ENCODE measurements at places on chromosomes 13 and 19.

GRCh38 chr13:98195054-98195791 lies 18.2 kb upstream of the RNF113B start:
- no peaks in the 10 kb centered on the region for H3K36me3 ChIP-seq
- no peak overlapping the region for H3K27ac ChIP-seq
- no peaks in the 10 kb centered on the region for H3K4me1 ChIP-seq
- H3K27me3 ChIP-seq: no peaks in the 10 kb centered on the region

- H3K4me1 ChIP-seq: no peaks in the 10 kb centered on the region
- H3K27me3 ChIP-seq: no peaks in the 10 kb centered on the region
- no peak for DNase-seq
Measured at GRCh38 chr19:20245309-20245708, 78.3 kb downstream of the ZNF486 start.

GRCh38 chr13:44263751-44264620 lies 109.6 kb upstream of the SERP2 start:
- H3K36me3 ChIP-seq: no peaks in the 10 kb centered on the region
- no peak for DNase-seq
- H3K4me3 ChIP-seq: no peak overlapping the region
- peak overlapping the region; percentile 70 for H3K27ac ChIP-seq
- H3K4me1 ChIP-seq: no peaks in the 10 kb centered on the region
- H3K27me3 ChIP-seq: no peaks in the 10 kb centered on the region

DNA sequence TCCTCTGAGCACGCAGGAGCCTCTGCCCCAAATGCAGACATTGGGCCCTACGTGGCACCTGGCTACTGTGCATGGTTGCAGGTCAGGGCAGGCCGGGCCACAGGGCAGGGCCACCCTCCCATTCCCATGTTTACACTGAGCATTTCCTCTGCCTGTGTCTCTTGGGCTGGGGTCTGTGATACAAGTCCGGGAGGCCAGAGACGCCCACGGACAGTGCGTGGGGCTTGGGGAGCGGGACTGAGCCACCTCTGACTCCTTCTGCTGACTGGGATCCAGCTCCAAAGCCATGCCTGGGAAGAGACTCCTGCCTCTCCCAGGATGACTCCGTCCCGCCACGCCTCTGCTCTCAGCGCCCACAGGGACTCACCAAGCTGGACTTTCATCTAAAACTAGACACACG lies 18.8 kb downstream of the GAS6 start:
- no peaks in the 10 kb centered on the region for H3K27me3 ChIP-seq
- H3K36me3 ChIP-seq: no peaks in the 10 kb centered on the region
- DNase-seq: no peak
- no peak overlapping the region for H3K4me3 ChIP-seq

DNA sequence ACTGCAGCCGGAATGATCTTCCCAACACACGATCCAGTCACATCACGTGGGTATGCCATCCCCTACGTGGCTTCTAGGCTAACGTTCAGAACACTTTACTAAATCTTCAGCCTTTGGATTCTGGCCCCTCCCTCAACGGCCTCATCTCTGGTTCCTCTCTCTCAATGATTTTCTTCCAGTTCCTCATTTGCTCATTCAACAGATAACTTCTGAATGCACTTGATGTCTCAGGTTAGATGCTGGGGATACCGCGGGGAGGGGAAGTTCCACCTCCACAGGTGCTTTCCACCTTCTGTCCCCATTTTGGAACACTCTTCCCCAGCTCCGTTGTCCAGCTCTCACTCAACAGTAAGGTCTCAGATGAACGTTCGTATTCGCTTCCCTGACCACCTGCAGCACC lies 66.1 kb downstream of the ATP7B start:
- H3K36me3 ChIP-seq: no peaks in the 10 kb centered on the region
- no peak overlapping the region for H3K27ac ChIP-seq
- H3K27me3 ChIP-seq: no peaks in the 10 kb centered on the region
- H3K4me3 ChIP-seq: no peak overlapping the region

- H3K27me3 ChIP-seq: no peaks in the 10 kb centered on the region
- no peaks in the 10 kb centered on the region for H3K4me1 ChIP-seq
- no peak overlapping the region for H3K4me3 ChIP-seq
- DNase-seq: no peak
- no peaks in the 10 kb centered on the region for H3K36me3 ChIP-seq
Measured at GRCh38 chr19:21580101-21580500, 74.7 kb downstream of the ZNF429 start.

DNA sequence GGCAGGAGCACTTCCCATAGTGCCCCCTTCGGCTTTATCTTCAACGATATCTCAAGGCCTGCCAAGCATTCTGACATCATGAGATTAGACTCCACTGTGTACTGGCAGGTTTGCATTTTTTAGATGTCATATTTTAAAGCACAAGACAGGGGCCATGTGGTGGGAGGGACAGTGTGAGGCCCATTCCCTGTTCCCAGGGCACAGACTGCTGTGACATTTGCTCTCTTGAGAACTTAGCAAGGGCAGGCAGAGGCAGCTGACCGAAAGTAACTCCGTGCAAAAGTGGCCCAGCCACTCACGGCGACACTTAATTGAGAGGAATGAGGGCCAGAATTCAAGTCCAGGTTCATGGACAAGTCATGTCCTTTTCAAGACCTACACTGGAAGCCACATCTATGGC lies 201.8 kb downstream of the COL4A1 start:
- no peak for DNase-seq
- no peaks in the 10 kb centered on the region for H3K36me3 ChIP-seq
- H3K27ac ChIP-seq: no peak overlapping the region
- no peaks in the 10 kb centered on the region for H3K4me1 ChIP-seq
- no peaks in the 10 kb centered on the region for H3K27me3 ChIP-seq

GRCh38 chr19:5663904-5664303 lies 16.4 kb downstream of the MICOS13 start:
- DNase-seq: no peak
- no peak overlapping the region for H3K4me3 ChIP-seq
- H3K27ac ChIP-seq: no peak overlapping the region
- H3K36me3 ChIP-seq: peaks cover 100% of the 10 kb centered on the region

DNA sequence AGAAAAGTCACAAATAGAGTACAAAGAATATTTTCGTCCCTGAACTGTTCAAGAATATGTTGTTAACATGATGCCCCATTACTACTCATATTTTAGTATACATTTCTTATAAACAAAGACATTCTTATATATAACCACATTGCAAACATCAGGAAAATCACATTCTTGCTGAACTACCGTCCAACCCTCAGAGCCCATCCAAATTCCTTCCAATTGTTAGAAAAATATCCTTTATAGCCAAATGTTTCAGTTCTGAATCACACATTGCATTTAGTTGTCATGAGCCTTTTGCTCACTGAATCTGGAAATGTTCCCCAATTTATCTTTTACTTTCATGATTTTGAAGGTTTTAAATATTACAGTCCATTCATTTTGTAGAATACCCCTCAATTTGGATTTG lies 467.8 kb upstream of the ARGLU1 start:
- no peak overlapping the region for H3K4me3 ChIP-seq
- H3K27ac ChIP-seq: no peak overlapping the region
- DNase-seq: no peak
- H3K27me3 ChIP-seq: no peaks in the 10 kb centered on the region
- H3K4me1 ChIP-seq: no peaks in the 10 kb centered on the region

DNA sequence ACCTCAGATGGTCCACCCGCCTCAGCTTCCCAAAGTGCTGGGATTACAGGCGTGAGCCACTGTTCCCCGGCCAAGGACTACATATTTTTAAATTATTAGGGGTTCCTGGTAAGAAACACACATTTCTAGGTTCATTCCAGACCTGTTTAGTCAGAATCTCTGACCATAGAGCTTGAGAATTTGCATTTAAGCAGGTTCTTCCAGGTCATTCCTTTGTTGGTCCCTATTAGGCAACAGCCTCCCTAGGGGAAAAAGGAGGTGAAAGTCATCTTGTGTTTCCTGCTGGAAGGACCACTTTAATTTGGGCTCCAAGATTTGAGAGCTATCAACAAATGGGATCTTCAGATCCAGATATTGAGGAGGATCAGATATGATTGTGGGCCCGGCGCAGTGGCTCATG lies 16.3 kb downstream of the S1PR2 start:
- DNase-seq: no peak
- no peaks in the 10 kb centered on the region for H3K27me3 ChIP-seq
- no peak overlapping the region for H3K4me3 ChIP-seq
- H3K4me1 ChIP-seq: no peaks in the 10 kb centered on the region
- peaks cover 26% of the 10 kb centered on the region for H3K36me3 ChIP-seq
- H3K27ac ChIP-seq: no peak overlapping the region

- H3K4me3 ChIP-seq: no peak overlapping the region
- H3K27ac ChIP-seq: no peak overlapping the region
- no peaks in the 10 kb centered on the region for H3K36me3 ChIP-seq
Measured at GRCh38 chr13:43270130-43270830, 246.9 kb downstream of the DNAJC15 start.

DNA sequence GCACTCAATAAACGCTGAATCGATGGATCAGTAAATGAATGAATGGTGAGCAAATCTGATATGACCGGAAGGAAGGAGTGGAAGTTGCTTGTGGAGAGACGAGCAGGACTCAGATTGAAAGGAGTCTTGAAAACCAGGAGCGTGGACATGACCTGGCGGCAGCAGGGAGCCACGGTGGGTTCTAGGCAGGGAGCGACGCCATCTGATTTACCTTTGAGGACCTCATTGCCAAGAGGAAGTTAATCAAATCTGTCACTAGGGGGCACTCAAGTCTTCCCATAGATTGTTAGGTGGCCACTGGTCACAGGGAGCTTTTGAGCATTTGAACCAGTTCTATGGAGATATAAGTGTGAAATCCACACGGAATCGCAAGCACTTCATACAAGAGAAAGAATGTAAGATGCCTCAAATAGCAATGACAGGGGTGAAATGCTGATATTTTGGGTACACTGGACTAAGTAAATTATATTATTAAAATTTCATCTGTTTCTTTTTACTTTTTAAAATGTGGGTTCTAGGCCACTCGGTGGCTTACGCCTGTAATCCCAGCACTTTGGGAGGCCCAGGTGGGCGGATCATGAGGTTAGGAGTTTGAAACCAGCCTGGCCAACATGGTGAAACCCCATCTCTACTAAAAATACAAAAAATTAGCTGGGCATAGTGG lies 9.2 kb upstream of the FBN3 start:
- H3K27ac ChIP-seq: no peak overlapping the region
- H3K4me3 ChIP-seq: no peak overlapping the region
- H3K4me1 ChIP-seq: peaks cover 9% of the 10 kb centered on the region
- H3K27me3 ChIP-seq: no peaks in the 10 kb centered on the region
- H3K36me3 ChIP-seq: no peaks in the 10 kb centered on the region

- no peak for DNase-seq
- H3K27me3 ChIP-seq: no peaks in the 10 kb centered on the region
- H3K4me3 ChIP-seq: no peak overlapping the region
- H3K4me1 ChIP-seq: no peaks in the 10 kb centered on the region
Measured at GRCh38 chr13:51838240-51838846, 6.6 kb downstream of the TMEM272 start.

DNA sequence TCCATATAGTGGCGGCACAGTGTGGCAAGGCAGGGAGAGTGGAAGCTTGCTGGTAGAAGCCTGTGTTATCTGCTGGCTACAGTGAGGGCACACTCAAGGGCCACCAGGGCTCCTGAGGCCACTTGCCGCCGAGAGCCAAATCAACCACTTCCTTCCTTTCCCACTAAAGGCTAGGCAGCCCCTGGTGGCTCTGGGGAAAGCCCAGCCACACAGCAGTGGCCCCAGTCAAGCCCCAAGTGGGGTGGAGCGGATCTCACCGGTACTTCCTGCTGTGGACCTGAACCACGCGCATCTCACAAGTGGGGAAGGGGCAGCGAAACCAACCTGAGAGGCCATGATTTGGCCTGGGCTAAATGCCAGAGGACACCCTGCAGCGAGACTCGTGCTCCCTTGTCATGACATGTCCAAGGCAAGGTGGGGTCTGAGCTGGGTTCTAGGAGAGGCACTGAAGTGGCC lies 21.9 kb upstream of the SLC35E1 start:
- no peak for DNase-seq
- peaks cover 39% of the 10 kb centered on the region for H3K4me1 ChIP-seq
- no peak overlapping the region for H3K4me3 ChIP-seq
- H3K27ac ChIP-seq: no peak overlapping the region
- no peaks in the 10 kb centered on the region for H3K36me3 ChIP-seq
- H3K27me3 ChIP-seq: no peaks in the 10 kb centered on the region

- no peak overlapping the region for H3K27ac ChIP-seq
- no peak overlapping the region for H3K4me3 ChIP-seq
- H3K4me1 ChIP-seq: no peaks in the 10 kb centered on the region
- DNase-seq: peak; percentile 57
- no peaks in the 10 kb centered on the region for H3K36me3 ChIP-seq
- no peaks in the 10 kb centered on the region for H3K27me3 ChIP-seq
Measured at GRCh38 chr19:34145741-34146202, 26.5 kb upstream of the LSM14A start.

GRCh38 chr19:18852648-18853047 lies 20.9 kb downstream of the UPF1 start:
- no peaks in the 10 kb centered on the region for H3K4me1 ChIP-seq
- H3K36me3 ChIP-seq: peaks cover 78% of the 10 kb centered on the region
- DNase-seq: no peak
- H3K27me3 ChIP-seq: no peaks in the 10 kb centered on the region

GRCh38 chr13:55069746-55070145 lies 2041.1 kb downstream of the OLFM4 start:
- H3K4me1 ChIP-seq: no peaks in the 10 kb centered on the region
- H3K27me3 ChIP-seq: no peaks in the 10 kb centered on the region
- DNase-seq: no peak
- H3K27ac ChIP-seq: no peak overlapping the region

- no peak overlapping the region for H3K27ac ChIP-seq
- DNase-seq: no peak
- no peaks in the 10 kb centered on the region for H3K36me3 ChIP-seq
Measured at GRCh38 chr13:44739539-44739938, 163.4 kb upstream of the TSC22D1 start.

GRCh38 chr19:46357846-46358583 lies 11.1 kb downstream of the PPP5C start:
- H3K4me1 ChIP-seq: no peaks in the 10 kb centered on the region
- H3K27ac ChIP-seq: no peak overlapping the region
- DNase-seq: no peak
- H3K4me3 ChIP-seq: no peak overlapping the region

GRCh38 chr19:44789943-44790483 lies 12.3 kb downstream of the CBLC start:
- no peaks in the 10 kb centered on the region for H3K4me1 ChIP-seq
- no peaks in the 10 kb centered on the region for H3K36me3 ChIP-seq
- no peak overlapping the region for H3K27ac ChIP-seq

GRCh38 chr19:18263324-18264136 lies 10.7 kb downstream of the IQCN start:
- H3K4me3 ChIP-seq: no peak overlapping the region
- H3K27ac ChIP-seq: no peak overlapping the region
- no peaks in the 10 kb centered on the region for H3K27me3 ChIP-seq
- H3K4me1 ChIP-seq: peaks cover 12% of the 10 kb centered on the region
- DNase-seq: no peak

GRCh38 chr19:8457209-8457608 lies 12.4 kb downstream of the HNRNPM start:
- no peaks in the 10 kb centered on the region for H3K27me3 ChIP-seq
- peaks cover 3% of the 10 kb centered on the region for H3K4me1 ChIP-seq
- no peaks in the 10 kb centered on the region for H3K36me3 ChIP-seq
- H3K4me3 ChIP-seq: no peak overlapping the region

All from tibial nerve (tissue), 4 donors.